ENCODE measurements at places on chromosomes 1 and 21.

- no peak for DNase-seq
Observed at GRCh38 chr1:228901936-228902681, 166.8 kb downstream of the RHOU start.

GRCh38 chr21:40388046-40388445 lies 458.9 kb downstream of the DSCAM start:
- DNase-seq: no peak

GRCh38 chr1:188089015-188089414 lies 1260.3 kb downstream of the PLA2G4A start:
- no peak for DNase-seq

GRCh38 chr1:9859281-9860014 lies 35.7 kb upstream of the CLSTN1 start:
- DNase-seq: no peak

- DNase-seq: no peak
Observed at GRCh38 chr1:235021321-235021720, 107.3 kb downstream of the TOMM20 start.

DNA sequence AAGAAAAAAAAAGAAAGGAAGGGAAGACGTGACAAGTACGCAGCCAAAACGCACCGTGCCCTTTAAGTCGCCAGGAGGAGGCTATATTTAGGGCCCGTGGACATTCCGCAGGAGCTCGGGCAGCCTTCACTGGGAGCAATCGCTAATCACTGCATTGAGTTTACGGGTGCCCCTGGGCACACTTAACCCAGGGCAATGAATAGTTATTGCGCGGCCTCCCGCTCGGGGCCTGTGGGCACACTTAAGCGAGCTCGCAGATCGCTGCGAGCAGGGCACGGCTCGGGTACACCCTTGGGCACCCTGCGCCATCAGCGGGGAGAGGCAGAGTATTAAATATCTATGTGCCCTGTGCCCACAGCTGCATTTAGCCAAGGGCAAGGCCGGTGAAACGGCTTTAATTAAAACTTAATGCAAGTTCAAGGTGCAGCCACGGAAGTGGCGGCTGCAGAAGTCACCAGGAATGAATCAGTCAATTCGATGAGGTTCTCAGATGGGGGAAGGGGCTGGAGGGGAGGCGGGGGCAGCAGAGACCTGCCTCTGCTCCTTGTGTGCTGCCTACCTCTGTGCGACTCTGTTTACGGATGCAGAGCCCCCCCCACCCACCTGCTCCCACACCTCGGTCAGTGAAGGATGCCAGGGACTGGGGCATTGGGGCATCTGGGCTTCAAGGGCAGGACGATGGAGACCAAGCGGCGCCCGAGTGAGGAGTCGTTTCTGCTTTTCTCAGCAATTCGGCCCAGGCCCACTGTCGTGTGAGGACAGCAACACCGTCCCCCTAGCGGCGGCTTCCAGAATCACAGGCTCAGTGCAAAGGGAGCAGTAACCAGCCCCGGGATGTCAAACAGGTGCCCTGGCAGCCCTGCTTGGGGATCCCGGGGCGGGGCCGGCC lies 51.8 kb upstream of the TARDBP start:
- DNase-seq: peak; percentile 87

GRCh38 chr21:37032877-37033471 lies 26.5 kb downstream of the RIPPLY3 start:
- peak; percentile 24 for DNase-seq

DNA sequence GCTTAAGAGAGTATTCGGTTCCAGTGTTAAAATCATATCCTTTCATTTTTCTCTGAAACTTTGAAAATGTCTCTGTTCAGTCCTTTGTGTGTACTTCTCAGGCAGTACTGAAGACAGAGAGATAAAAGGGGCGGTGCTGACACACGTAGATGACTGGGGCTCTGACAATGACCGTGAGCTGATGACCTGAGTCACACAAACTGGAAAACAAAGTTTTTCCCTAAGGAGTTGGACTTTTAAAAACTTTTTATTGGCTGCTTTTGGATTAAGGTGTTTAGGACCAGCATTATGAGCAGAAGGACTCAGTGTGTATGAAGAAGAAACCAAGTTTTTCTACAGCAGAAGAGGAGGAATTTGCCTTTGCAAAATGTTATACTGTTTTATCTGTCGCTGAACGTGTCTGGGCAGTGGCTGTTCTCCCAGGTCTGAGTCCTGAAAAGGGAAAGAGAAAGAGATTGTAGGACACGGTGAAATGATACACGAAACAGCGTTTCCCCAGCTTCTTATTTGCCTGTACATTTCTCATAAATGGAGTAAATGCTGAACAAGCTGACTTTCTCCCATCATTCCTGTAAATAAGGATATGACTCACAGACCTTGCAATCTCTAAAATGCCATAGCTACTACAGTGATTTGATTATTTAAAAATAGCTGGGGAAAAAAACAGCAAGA lies 51.5 kb downstream of the MAP3K7CL start:
- DNase-seq: peak; percentile 87

GRCh38 chr1:17137441-17137840 lies 18.2 kb upstream of the PADI2 start:
- no peak for DNase-seq

GRCh38 chr1:41272601-41273000 lies 30.5 kb upstream of the SCMH1 start:
- DNase-seq: no peak
